ENCODE measurements at places on chromosomes 7 and 10.
A peak's percentile ranks its signal among the peaks of the same experiment; 100 is the strongest.

- no peak for DNase-seq
Measured at GRCh38 chr10:29687421-29688164, 52.8 kb upstream of the SVIL start.

DNA sequence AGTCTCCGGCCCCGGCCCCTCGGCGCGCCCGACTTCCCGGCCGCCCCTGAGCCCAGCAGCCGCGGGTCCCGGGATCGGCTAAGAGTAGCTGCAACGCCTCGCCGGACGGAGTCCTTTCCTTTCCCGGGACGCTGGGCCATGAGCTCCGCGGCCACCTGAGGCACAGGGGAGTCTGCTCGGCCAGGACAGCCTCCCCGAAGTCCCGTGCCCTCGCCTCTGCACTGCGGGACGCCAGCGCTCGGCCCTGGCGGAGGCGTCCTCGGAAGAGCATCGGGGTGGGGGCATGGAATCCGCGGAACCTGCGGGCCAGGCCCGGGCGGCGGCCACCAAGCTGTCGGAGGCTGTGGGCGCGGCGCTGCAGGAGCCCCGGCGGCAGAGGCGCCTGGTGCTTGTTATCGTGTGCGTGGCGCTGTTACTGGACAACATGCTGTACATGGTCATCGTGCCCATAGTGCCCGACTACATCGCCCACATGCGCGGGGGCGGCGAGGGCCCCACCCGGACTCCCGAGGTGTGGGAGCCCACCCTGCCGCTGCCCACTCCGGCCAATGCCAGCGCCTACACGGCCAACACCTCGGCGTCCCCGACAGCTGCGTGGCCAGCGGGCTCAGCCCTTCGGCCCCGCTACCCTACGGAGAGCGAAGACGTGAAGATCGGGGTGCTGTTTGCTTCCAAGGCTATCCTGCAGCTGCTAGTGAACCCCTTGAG, 502 bp downstream of the SLC18A3 start:
- no peak for DNase-seq

DNA sequence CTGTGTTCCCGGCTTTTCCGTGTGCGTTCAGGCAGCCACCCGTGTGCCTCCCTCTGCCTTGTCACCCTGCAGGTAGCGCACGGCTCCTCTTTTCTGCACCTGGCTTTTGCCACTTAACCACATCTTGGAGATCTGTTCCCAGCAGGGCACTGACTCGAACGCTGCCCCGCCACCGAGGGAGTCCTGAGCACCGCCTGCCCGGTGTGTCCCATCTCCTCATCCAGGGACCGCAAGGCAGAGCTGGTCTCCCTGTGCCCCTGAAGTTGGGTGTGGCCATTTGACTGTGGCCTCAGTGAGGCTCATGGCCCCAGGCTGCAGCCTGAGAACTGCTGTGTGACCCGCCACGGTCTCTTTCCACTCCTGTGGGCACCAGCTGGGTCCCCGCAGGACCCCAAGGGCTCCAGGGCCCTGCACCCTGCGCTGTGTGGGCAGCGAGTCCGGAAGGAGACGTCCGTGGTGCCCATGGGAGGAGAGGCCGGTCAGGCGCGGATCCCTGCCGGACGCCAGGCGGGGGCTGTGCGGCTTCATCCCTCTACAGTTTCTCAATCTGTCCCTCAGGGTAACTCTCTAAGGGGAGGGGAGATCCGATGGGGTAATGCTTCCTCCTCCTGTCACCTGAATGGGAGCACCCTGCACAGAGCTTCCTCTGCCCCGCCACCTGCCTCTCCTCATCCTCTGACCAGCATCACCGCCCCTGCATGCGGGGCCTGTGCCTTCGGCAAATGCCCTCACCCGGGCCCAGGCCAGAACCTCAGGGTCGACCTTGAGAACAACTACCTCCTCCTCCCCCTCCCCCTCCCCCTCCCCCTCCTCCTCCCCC, 1.8 kb upstream of the INTS1 start:
- DNase-seq: no peak

- DNase-seq: peak; percentile 57
Measured at GRCh38 chr7:95180-95862, 97.0 kb upstream of the FAM20C start.

DNA sequence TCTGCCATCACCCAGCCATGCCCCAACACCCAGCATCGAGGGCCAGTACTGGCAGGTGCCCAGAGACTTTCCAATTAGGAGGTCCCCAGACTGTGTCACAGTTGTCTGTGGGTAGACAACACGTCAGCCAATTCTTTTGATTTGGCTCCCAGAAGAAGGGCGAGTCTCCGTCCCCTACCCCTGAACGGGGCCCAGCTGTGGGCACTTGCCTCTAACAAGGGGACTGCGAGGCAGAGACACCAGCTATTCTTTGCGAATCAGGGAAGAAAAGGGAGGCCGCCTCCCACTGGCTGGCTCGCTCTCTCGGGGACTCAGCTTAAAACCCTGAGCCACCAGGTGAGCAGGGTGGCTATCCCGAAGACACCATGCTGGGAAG, 167.3 kb downstream of the USP6NL start:
- DNase-seq: no peak

DNA sequence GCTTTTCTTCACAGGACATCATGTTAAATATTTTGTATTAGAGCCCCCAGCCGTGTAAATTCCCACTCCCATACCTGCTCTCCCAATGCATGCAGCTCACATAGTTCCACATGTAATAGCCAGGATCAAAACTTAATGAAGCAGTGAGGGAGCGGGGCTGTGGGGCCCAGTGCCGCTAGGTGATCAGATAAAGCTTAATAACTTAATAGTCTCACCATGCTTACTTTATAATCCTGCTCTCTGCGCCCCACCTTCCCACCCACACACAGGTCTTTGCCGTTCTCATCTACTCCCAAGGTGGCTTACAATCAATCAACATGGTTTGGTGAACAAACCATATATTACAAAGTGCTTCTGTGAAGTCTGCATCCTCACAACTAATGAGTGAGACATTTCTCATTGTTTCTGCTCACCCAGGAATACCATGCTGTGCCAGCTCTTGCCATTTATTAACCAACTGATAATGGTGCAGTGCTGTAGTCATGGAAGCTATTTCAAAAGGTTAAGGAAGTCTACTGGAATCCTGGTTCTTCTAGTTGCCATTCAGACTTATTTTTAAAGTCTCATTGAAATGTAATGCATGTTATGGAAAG, 156.4 kb downstream of the CTTNBP2 start:
- no peak for DNase-seq

- no peak for DNase-seq
Measured at GRCh38 chr7:108407676-108408075, 48.6 kb downstream of the NRCAM start.

- DNase-seq: no peak
Measured at GRCh38 chr7:8433477-8434289, at the start of gene NXPH1. TSS of gene NXPH1 (plus strand) at chr7:8433609.

GRCh38 chr10:74047304-74047703, 49.4 kb downstream of the VCL start:
- DNase-seq: peak; percentile 87

DNA sequence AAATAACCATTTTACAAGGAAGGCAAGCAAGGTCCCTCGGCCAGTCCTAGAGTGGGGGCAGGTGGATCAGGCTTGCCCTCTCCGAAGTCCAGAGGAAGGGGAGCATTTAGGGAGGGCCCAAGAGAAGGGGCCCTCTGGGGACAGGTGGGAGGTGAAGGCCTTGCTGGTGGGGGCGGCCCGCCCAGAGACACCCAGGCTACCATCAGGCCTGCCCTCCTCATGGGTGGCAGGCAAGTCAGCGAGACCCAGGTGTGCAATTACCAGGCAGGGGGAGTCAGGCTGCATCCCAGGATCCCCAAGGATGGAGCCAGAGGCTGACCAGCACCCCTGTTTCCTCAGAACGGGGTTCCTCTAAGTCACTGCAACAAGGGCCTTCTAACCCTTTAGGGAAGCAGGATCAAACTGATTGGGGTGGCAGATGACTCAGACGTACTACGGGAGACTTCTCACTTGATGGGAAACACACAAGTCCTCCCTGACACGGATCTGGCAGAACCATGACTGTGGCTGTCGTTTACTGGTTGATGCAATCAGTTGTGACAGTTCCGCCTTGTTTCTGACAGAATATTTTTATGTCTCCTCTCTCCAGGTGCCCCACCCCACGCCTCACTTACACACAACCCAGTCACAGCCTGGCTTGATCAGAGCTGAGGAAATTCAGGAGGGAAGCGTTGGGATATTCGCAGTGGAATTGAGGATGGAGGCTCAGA, 8.2 kb downstream of the LOXL4 start:
- DNase-seq: no peak

DNA sequence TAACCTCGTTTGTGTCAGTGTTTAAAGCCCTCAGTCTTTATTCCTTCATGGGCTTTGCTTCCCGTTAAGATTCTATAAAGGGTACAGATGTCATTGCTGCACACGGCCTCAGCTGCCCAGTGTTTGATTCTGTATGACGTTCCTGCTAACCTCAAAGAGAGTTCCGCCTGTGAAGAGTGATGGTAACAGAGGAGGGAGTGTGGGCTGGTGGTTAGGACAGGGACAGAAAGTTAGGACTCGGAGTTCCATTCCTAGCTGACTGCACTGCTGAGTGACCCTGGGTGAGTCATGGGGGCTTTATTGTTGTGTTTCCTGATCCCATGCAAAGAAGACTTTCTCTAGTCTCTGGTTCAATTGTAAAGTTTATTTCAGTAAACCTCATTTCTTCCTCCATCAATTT, 227.1 kb downstream of the DYNC1I1 start:
- DNase-seq: no peak

GRCh38 chr7:128849804-128850490, 12.7 kb upstream of the ATP6V1F start:
- DNase-seq: no peak

DNA sequence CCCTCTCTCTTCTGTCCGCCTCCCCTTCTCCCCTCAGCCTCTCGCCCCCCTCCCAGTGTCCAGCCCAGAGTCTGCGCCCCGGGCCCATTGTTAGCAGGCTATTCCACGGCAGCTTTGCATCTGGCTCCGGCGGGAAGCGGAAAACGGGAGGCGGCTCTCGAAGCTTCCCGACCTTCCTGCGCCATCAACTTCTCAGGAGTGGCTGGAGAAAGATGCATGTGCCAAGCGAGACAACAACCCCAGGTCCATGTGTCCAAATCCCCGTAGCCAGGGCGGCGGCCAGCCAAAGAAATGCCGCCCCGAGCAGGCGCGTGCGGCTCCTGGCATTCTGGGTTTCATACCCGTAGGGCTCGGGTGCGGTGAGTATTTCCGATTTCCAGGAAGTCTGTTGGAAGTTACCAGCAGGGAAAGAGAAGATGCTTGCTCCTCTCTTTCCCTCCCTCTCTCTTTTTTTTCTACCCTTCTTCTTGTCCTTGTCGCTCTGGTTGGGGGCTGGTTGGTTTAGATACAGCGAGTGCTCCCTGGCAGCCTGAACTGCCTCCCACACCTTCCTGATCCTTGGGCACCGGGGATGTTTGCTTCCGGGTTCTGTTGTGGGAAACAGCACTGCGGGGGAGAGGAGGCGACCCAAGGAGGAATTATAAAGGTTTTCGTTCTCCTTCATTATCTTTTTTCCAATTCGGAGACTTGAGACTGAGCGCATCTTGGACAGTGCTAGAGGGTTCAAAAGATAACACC, 1.2 kb upstream of the HOXA2 start:
- no peak for DNase-seq

GRCh38 chr7:92727755-92728154, 108.6 kb downstream of the CDK6 start:
- peak; percentile 53 for DNase-seq

DNA sequence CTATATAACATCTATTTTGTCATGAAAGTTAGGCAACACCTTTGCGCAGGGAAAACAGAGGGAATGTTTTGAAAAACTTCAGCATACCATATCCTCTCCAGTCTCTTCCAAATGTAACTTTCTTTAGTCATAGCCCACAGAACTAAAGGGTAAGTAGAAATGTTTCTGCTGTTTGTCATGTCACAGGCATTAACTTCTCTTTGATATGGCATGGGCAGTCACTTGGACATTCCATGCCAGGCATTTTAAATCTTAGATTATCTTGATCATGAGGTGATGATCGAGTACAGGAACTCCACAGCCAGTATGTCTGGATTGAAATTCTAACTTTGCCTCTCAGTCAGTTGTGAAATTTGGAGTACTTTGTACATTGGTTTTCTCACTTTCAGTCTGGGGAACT, 27.5 kb upstream of the ETV1 start:
- no peak for DNase-seq

DNA sequence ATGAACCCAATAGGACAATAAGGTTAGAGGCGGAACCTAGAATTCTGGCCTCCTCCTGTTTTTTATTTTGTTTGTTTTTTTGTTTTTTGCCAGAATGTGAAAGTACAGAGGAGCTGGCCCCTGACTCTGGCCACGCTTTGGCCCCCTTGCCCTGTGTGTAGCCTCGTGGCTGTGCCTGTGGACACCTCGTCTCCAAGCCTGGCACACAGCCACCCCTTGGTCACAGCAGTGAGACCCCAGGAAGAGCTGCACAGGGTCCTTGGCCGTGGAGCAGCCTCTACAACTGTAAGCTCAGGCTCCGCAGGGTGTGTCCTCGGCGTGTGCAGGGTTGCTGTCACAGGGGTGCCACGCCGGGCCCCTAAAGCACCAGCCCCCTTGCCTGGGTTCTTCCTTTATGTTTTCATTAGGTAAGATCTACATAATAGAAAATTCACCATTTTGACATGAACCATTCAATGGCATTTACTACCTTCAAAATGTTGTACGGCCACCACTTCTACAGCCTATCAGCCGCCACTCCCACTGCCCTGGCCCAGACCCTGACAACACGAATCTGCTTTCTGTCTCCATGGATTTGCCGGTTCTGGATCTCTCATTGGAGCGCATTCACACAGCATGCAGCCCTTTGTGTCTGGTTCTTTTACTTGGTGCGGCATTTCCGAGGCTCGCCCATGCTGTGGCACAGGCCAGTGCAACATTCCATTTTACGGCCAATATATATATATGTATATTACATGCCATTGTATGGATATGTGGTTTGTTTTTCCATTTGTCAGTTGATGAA, 51.0 kb downstream of the AMZ1 start:
- DNase-seq: no peak

DNA sequence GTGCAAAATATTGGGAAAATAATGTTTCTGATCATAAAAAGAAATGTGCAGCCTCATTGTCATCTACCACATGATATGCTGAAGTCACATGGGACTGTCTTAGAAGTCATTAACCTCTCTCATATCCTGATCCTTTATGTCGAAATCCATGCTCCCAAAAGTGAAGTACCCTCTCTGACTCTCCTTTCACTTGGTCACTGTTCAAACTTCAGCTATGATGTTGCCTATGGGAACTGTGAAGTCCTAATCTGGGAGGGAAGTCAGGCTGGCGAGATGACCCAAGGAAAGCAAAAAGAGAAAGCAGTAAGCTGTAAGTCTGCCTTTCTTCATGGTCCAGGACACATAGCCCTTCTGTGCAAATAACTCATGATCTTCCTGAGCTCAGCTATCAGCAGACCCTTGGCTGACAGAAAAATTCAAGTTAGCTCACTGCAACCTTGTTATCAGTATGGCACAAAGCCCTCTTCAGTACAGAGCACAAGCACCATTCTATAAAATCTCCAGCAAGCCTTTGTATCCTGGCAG, 29.5 kb downstream of the WASL start:
- DNase-seq: no peak

Measured in fibroblast of skin of left quadriceps (primary cell).